ENCODE measurements at places on chromosomes 16 and 17. TPM values are rescaled to one million over a fixed set of nuclear protein-coding genes. Genes with fewer than 3 reads are reported as not detected.
A peak's percentile ranks its signal among the peaks of the same experiment; 100 is the strongest.

GRCh38 chr16:79099716-79100115, 500.8 kb downstream of the MAF start:
- DNase-seq: no peak

- DNase-seq: no peak
Measured at GRCh38 chr16:23333034-23333579, 31.0 kb downstream of the SCNN1B start.

The KRT39 gene
- total RNA-seq: not detected

GRCh38 chr16:13425836-13426235, 494.1 kb upstream of the ERCC4 start:
- no peak for DNase-seq

DNA sequence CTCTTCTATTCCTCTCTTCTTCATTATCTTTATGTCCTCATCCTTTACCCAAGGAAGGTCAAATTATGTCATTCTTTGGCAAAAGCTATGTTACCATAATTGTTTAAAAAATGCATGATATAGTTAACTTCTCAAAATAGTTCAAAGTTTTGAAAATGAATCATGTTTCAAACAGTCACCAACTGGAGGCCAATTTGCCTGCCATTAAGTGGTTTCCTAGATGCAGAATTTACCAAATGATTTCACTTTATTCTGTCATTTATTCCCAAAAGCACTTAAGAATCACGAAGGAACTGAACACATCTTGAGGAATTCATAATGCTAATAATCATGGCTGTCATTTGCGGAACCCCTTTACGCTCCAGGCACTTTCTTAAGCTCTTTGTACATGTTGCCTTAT, 190.9 kb upstream of the CDH11 start:
- DNase-seq: no peak

The SUMO2 gene
- 294 TPM for total RNA-seq

DNA sequence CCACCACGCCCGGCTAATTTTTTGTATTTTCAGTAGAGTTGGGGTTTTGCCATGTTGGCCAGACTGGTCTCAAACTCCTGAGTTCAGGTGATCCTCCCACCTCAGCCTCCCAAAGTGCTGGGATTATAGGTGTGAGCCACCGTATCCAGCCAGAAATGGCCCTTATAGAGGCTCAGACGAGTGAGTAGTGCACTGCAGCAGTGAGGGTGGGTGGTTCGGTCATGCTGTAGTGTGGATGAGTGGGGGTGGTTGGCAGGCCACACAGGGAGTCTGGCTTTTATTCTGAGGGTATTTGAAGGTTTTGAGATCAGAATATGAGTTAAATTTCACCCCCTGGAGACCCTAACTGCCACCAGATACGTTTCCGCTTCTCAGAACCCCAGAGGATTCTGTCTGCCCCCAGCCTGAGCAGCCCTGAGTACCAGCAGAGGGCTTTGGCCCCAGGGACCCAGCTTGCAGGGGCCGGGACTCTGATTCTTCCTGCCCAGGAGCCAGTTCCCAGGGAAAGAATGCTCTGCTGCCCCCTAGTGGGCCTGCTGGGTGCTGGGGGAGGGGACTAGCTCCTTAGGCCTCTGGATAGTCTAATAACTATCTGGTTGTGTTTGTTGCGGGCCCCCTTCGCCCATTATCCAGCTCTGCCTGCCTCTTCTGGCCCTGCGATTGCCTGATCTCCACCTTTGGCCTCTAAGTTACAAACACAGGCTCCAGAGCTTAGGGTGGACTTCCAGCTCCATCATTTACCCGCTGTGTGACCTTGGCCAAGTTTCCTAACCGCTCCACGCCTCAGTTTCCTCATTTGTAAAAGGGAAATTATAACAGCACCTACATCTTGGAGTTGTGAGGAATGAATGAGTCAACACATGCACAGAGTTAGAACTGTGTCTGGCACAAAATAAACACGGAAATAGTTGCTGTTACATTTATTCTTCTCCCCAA, 2.0 kb downstream of the ZNF771 start:
- DNase-seq: peak; percentile 95

The IL21R gene
- 26.5 TPM for total RNA-seq

GRCh38 chr16:50303041-50303604, 36.8 kb downstream of the ADCY7 start:
- DNase-seq: no peak

Measured in natural killer cell (primary cell).